ENCODE measurements at places on chromosomes 7 and 10. TPM values are rescaled to one million over a fixed set of nuclear protein-coding genes. Genes with fewer than 3 reads are reported as not detected.

MYOZ1 gene
- total RNA-seq = not detected

PRPS1L1 gene
- total RNA-seq = not detected

CNPY1 gene
- total RNA-seq = 0.18 TPM

CPED1 gene
- 8.4 TPM for total RNA-seq

GIMAP6 gene
- total RNA-seq = 5.8 TPM

PRLHR gene
- not detected for total RNA-seq

R3HCC1L gene
- 97.6 TPM for total RNA-seq

PTN gene
- total RNA-seq = 47.4 TPM

PPP2R2D gene
- 43.7 TPM for total RNA-seq

TMEM26 gene
- total RNA-seq = not detected

CPA4 gene
- not detected for total RNA-seq

ITPRID1 gene
- not detected for total RNA-seq

NPY gene
- not detected for total RNA-seq

NODAL gene
- not detected for total RNA-seq

GPR37 gene
- not detected for total RNA-seq

HHEX gene
- 6.7 TPM for total RNA-seq

ABI1 gene
- 71.0 TPM for total RNA-seq

GJD4 gene
- total RNA-seq = not detected

Data from stomach (tissue), 19 donors.